ENCODE measurements at places on chromosomes 1 and 21.

DNA sequence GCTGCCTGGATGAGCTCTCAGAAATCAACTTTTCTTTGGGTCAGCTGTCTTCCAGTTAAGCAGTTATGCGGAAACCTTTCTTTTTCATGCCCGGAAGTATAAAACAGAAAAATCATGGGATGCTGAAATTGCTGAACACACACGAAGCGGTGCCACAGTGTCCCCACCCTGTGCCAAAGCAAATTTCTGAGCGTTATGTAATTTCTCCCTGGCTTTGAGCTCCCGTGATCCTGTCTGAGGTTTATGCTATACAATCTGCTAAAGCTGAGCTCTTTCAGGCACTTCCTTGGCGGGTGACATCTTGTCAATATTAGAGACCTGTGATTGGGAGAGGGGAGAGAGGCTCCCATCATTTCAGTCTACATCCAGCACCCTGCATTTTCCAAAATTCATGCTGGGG, 201.7 kb downstream of the ROR1 start:
- DNase-seq = no peak

DNA sequence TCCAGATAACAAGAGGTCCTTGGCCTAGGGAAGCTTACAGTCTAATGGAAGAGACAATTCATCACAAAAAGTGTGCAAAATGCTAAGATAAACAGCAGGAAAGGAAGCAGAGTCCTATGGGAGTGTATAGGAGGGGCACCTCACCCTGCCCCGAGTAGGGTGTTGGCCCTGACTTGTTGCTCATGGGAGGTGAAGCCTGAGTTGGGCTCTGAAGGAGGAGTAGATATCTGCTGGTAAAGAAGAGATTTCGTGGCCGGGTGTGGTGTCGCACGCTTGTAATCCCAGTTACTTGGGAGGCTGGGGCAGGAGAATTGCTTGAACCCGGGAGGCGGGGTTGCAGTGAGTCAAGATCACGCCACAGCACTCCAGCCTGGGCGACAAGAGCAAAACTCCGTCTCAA, 18.6 kb upstream of the GPR37L1 start:
- DNase-seq = no peak

DNA sequence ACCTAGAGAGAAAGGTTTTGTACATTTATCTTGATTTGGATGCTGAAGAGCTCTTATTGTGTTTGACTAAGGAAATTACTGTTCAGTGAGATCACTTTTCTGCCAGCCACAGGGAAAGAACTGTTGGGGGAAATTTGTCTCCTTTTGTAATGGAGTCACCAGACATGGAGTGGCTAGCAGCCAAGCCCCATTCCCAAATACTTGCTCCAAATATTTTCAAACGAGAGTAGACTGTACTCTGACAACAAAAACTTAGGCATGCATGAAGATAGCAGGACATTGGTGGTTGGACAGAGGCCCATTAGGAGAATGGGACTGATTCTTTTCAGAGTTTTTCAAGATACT, 21.1 kb downstream of the IPO9 start:
- peak; percentile 30 for DNase-seq

GRCh38 chr1:201309416-201309815, 26.1 kb downstream of the PKP1 start:
- peak; percentile 67 for DNase-seq

DNA sequence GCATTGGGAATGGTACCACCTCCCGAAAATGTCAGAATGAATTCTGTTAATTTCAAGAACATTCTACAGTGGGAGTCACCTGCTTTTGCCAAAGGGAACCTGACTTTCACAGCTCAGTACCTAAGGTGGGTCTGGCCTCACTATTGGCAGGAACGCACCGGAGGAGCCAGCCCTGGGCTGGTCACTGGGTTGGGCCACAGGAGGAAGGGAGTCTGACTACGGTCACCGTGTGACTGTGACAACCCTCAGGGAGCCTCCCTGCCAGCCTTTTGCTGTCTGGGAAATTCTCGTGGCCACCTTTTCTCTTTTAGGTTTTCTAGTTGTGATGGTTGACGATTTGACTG, 2.2 kb downstream of the IL10RB start:
- DNase-seq = no peak

GRCh38 chr1:36622741-36623648, 140.3 kb upstream of the CSF3R start:
- no peak for DNase-seq

DNA sequence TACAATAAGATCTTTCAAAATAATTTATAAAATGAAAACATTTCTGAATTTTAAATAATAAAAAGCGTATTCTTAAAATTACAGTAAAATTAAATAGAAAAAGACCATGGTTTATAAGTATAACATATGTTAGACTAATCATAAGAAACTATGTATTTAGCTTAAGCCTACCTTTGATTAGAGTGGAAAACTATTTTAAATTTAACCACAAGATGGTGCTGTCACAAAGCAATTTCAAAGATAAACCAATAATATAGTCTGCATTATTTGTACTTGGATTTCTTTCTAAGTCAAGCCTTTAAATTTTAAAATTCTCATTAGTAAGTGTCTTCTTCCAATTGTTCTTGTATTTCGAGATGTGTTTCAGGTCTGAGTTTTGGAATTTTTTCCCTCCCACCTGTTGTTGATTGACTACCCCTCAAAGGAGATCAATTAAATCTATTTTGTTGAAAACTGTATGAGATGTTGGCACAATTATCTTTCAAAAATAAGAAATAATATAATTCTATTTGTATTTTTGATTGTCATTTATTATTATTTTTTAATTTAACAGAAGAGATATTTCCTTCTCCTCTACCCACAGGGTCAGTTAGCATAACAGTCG, 459.8 kb downstream of the KCNT2 start:
- DNase-seq = no peak

- no peak for DNase-seq
Observed at GRCh38 chr1:180353945-180354344, 123.9 kb downstream of the LHX4 start.

DNA sequence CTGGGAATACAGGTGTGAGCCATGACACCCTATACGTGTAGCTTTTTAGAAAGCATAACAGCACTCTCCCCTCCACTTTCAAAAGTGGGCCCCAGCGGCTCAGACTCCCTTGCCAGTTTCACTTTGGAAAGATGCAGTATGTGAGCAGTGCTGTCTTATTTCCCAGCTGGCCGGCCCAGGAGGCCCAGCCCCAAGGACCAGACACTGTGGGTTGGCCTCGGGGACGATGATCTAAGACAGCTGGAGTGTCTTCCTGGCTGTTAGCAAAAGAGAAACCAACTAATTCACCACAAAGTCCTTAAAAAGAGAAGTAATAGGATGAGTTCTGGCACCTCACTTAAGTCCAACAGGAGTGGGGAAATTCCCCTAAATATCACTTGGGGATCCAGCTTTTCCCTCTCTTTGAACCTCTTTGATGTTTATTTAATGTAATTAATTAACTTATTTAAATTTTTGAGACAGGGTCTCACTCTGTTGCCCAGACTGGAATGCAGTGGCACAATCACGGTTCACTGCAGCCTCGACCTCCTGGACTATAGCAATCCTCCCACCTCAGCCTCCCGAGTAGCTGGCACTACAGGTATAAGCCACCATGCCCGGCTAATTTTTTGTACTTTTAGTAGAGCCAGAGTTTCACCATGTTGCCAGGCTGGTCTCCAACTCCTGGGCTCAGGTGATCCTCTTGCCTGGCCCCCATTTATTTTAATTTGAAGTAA, 17.6 kb upstream of the CLIC4 start:
- peak; percentile 73 for DNase-seq

GRCh38 chr1:116993286-116993685, 8.3 kb upstream of the CD101 start:
- no peak for DNase-seq

DNA sequence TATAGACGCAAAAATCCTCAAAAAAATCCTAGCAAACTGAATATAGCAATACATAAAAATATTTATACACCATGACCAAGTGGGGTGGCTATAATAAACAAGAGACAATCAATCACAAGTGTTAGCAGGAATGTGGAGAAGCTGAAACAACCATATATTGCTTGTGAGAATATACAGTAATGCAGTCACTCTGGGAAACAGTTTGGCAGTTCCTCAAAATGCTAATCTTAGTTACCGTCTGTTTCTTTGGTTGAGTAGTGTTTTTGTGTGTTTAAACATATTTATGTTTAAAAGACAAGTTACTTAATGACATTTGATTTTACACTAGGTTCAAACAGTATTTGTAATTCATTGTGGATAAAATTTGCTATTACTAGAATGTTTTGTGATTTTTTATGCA, 792.0 kb downstream of the LTN1 start:
- DNase-seq = no peak

DNA sequence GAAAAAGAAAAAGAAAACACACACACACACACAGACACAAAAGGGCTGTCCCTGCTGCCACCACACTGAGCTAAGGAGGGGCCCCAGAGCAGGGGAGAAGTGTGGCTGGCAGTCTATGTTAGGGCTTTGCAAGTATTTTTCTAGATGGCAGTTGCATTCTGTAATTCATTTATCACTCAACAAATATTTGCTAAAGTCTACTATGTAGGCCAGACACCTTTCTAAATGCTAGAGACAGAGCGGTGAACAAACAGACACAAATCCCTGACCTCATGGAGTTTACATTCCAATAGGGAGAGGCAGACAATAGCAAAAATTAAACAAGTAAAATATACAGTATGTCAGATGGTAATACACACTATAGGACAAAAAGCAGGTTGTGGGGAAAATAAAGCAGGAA, 20.2 kb downstream of the WDR64 start:
- no peak for DNase-seq

DNA sequence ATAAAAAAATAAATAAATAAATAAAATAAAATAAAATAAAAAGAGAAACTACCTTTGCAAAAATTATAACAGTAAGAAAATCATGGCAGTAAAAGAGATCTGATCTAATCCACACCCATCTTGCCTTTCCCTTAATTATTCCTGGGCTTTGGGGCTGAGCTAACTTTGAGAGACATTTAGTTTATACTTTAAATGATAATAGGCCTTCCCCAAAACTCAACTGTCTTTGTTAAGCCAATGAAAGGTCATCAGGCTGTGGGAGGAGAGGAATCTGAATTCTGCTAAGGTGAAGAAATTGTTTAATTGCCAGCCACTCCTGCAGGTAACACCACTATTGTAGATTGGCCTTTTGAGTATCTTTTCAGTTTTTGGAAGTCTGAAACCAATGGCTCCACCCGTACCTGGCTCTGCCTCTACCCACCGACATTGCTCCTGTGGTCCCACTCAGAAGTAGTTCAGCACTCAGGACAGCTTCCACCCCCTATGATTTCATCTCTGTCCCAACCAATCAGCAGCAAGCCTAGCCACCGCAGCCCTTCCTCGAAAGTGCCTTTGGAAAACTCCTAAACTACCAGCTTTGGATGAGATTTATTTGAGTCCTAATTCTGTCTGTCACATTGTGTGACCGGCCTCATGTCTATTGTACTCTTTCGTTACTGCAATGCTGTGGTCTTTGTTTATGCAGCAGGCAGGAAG, 23.0 kb upstream of the PNRC2 start:
- DNase-seq = no peak
